Kidney tubule cell (primary cell): ENCODE measurements at places on chromosomes 4 and X.

- no peak for DNase-seq
Observed at GRCh38 chr4:114265342-114265741, 285.9 kb upstream of the ARSJ start.

DNA sequence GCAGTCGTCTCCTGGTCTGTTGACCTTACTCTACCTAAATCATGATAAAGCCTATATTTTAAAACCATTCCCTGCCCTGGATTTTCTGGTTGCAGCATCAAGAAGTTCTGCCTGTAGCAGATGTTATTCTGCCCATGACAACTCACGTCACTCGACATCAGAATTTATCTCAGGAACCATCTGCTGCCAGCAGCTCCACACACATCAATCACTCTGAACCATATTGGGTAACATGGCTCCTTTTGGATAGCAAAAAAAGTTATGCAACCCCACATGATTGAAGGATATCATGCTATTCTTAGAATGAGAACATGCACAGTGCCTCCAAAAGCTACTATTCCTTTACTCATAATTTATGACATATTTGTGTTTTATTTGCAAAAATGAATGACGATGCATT is 341.4 kb downstream of the DHRSX start:
- DNase-seq: no peak

- DNase-seq: no peak
Observed at GRCh38 chr4:29538889-29539646, 1181.1 kb upstream of the PCDH7 start.

GRCh38 chr4:109662116-109662515 is 41.1 kb downstream of the CASP6 start:
- DNase-seq: no peak

GRCh38 chr4:113006632-113007031 is 42.8 kb upstream of the ANK2 start:
- no peak for DNase-seq

GRCh38 chr4:168648929-168649328 is 152.1 kb downstream of the PALLD start:
- DNase-seq: peak; percentile 96

GRCh38 chr4:94516999-94517398 is 65.3 kb downstream of the PDLIM5 start:
- DNase-seq: no peak

DNA sequence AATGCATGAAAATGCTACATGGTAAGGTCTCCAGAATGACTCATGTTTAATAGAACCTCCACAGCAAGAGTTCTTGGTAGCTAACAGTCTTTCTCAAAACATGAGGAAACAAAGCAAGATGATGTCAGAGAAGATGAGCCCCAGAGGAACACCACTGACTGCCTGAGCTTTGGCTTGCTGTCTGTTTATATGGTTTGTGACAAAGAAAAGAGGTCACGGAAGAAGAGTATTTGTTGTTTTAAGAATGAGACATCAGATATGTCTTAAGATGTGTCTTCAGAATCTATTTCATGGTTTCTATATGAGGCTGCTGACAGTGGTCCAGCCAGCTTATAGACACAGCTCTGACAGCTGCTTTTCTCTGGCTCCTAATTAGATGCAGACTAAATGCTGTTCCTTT is 18.8 kb upstream of the AREG start:
- DNase-seq: peak; percentile 38

- DNase-seq: no peak
Observed at GRCh38 chrX:105820247-105820646, 2.1 kb upstream of the NRK start.

GRCh38 chr4:88359558-88359957 is 19.1 kb upstream of the HERC6 start:
- no peak for DNase-seq

DNA sequence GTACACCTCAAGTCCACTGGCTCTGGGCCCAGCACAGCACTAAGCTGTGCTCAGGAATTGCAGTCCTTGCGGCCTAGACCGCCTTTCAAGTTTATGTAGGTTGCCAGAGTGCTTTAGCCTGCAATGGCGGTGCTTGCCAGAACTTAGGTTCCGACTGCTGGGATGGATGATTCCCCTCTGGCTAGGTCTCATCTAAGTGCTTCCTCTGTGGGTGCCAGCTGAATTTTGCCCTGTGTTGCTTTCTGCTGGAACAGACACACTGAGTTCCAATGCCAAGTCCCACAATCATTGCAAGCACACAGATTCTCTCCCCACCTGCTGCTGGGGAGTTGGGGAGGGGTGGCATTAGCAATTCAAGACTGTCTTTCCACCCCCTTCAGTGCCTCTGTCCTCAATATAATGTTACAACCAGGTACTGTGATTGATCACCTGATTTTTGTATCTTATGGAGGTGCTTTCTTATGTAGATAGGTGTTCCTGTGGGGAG is 129.5 kb downstream of the GRID2 start:
- no peak for DNase-seq

GRCh38 chr4:157667836-157668235 is 447.3 kb downstream of the GRIA2 start:
- DNase-seq: no peak

GRCh38 chr4:4388836-4389575 is 2.1 kb downstream of the NSG1 start:
- no peak for DNase-seq

- DNase-seq: no peak
Observed at GRCh38 chr4:94574616-94575015, 122.9 kb downstream of the PDLIM5 start.

- DNase-seq: peak; percentile 88
Observed at GRCh38 chr4:145938618-145939440, at the start of gene ZNF827. ZNF827 (minus strand) TSS chr4:145938823; CDS start chr4:145938407, 416 bp downstream.

- DNase-seq: peak; percentile 70
Observed at GRCh38 chrX:138897621-138898492, 186.3 kb upstream of the FGF13 start.

GRCh38 chrX:120021927-120022326 is 55.6 kb downstream of the RHOXF2B start:
- no peak for DNase-seq

DNA sequence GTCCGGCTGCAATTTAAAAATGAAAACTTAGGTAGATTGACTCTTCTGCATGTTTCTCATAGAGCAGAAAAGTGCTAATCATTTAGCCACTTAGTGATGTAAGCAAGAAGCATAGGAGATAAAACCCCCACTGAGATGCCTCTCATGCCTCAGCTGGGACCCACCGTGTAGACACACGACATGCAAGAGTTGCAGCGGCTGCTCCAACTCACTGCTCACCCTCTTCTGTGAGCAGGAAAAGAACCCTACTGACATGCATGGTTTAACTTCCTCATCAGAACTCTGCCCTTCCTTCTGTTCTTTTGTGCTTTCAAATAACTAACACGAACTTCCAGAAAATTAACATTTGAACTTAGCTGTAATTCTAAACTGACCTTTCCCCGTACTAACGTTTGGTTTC is 41.0 kb downstream of the MAP7D3 start:
- peak; percentile 71 for DNase-seq

- DNase-seq: no peak
Observed at GRCh38 chrX:72573158-72573511, 492 bp upstream of the HDAC8 start.

GRCh38 chr4:158760866-158761265 is 8.0 kb upstream of the FNIP2 start:
- DNase-seq: no peak

DNA sequence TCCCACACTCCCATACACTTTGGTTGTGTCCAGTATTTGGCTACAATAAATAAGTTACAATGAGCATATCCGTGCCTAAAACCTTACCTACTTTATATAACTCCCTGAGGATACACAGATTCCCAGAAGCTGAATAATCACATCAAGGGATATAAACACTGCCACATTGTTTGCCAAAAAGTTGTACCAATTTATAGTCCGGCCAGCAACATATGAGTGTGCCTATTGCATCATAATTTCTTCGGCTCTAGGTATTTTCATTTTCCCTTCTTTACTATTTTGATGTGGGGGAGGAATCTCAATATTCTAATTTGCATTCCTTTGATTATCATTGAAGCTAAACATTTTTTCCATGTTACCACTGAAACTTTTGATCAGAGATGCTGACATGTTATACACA is 146.4 kb downstream of the PCDH19 start:
- DNase-seq: no peak

- DNase-seq: no peak
Observed at GRCh38 chrX:49756692-49757091, 60.9 kb upstream of the PAGE1 start.

DNA sequence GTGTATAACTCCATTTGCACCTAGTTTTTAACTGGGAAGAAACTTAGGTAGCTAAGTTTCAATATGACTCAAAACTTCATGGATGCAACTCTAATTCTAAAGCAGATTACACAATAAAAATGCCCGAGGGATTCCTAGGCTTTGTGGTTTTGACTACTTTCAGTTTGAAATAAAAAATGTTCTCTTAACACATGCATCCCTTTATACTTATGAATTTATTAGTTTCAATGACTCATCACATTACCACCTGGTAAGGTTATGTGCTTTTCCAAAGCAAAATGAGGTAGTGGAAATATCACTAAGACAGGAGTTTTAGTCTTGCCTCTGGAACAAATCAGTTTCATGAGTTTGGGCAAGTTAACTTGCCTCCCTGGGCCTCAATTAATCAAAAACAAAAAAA is 125.5 kb downstream of the OPHN1 start:
- DNase-seq: peak; percentile 69

GRCh38 chr4:23337292-23337691 is 552.6 kb downstream of the PPARGC1A start:
- peak; percentile 45 for DNase-seq

DNA sequence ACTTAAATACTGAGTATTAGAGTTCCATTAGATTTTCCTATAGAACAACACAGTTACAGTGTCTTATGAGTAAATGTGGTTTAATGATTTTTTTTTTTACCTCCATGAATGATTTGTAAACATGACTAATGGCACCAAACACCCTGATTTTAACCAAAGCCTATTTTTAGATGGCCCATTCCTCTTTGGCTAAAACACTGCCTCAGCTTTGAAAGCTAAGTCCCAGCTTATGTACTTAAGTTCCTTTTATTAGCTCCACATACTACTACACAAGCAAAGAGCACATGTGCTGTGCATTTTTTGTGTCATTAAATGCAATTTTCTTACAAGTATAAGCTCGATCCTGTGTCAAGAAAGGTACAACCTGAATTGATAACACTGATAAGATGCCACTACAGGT is 575.6 kb upstream of the PITX2 start:
- no peak for DNase-seq
